ENCODE measurements at places on chromosomes 7 and 10.

DNA sequence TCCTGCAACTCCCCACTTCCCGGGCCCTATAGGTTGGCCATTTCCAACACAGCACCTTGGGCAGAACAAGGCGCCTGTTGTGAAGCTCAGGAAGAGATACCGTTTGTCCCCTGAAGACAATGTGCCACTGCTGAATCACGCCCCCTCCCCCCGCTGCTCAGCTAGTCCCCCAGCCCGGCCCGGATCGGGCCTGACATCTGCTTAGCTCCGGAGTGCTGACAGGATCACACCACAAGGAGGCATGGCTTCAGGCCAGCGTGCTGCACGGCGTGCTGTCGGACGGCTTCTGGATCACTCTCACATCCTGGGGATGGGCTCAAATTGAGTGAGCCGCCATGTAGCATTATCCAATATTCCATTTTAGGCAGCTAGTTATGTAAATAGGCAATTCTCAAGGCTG, 62.1 kb upstream of the EFCAB10 start:
- DNase-seq: no peak

DNA sequence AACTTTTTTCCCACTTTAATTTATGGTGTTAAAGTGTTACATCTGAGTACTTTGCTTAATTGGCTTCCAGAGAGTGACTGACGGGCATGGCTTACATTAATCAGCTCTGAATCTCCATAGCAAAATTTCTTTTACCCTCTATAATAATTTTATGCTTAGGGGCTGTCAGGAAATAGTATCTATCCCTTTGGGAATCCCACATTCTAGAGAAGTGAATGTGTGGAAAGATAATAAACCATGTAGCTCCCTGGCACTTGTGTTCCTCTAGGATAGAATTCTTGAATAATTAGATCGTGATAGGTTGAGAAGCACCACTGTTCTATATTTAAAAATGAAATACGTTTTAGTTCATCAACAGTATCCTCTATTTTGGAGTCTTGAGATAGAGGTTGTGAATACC, 89.6 kb downstream of the DNAJB9 start:
- no peak for DNase-seq

GRCh38 chr10:44368637-44369036, 16.3 kb downstream of the CXCL12 start:
- DNase-seq: no peak

- DNase-seq: peak; percentile 33
Observed at GRCh38 chr10:24701447-24701846, 22.2 kb downstream of the ARHGAP21 start.

DNA sequence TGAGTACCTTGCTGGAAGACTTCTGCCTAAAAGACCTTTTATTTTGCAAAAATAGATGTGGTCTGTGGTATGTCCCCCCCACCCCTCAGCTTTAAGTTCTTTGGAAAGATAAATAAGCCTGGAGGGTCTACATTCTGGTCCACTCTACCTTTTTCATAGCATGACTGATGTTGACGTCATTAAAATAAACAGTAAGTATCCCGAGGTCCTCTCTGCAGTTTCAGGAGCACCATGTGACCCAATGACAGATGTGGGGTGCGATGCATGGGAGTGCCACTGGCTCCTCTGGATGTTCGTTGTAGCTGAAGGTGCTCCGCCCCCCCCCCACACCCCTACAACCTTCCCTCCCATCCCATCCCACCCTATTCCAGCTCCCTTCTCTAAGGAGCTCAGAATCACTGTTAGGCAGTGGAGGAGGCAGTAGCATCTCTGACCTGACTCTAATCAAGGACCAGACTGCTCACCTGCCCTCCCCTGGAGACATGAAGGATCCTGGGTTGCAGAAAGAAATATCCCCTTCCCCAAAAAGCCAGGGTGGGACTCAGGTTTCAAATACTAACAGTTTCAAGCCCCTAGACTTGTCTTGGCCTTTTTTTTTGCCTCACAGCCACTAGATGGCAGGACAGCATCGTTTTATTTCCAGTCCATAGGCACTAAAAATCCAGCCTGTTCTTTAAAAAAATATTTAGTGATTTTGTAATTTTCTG, 25.1 kb downstream of the CASP7 start:
- no peak for DNase-seq

DNA sequence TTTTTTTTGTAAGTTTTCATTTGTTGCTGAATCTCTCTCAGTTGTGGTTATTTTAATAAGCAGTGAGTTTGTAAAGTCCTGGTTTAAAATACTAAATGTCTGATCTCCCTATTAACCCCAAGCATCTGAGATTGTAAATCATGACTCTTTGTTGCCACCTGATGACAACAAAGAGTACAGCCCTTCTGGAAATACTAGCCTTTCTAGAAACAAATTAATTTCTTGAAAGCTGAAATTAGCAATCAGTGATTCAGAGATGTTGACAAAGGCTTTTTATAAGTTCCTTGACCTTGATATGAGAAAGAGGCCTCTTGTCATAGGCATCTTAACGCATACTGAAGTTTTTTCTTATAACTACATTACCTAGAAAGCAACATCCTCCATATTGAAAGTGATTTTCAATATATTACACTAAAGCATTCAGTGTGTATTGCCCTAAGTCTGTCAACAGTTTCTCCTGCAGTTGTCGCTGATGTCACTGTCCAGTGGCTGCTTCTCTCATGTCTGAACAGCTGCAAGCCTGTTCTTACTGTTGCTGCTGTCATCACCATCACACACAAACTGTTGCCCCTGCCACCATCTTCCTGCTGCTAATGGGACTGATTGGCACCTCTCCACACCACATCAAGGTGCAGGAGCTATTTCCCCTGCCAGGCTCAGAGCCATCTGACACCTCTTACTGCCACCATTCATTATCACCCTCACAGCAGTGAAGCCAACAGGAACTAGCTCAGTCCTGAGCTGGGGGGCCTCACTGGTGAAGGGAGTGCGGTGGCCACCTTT, 95.1 kb upstream of the LRGUK start:
- DNase-seq: no peak

DNA sequence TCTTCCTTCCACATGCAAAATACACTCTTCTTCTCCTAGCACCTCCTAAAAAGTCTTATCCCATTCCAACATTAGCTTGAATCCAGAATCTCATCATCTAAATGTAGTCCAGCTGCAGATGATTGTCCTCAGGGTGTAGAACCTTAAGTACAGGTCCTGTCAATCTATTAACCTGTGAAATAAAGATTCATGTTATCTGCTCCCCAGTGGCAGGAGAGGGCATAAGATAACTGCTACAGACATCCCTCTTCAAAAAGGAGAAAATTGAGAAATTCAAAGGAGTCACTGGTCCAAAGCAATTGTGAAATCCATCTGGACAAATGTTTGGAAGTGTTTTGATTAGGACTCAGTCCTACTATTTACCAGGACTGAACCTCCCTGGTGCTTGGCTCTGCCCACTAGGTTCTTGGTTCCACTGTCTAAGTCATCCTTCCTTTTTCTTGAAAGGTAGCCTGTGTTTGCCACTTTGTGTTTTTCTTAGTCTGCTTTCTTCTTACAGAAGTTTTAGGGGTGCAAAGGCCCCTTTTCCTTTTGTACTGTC, 96.2 kb downstream of the ADD3 start:
- DNase-seq: no peak

DNA sequence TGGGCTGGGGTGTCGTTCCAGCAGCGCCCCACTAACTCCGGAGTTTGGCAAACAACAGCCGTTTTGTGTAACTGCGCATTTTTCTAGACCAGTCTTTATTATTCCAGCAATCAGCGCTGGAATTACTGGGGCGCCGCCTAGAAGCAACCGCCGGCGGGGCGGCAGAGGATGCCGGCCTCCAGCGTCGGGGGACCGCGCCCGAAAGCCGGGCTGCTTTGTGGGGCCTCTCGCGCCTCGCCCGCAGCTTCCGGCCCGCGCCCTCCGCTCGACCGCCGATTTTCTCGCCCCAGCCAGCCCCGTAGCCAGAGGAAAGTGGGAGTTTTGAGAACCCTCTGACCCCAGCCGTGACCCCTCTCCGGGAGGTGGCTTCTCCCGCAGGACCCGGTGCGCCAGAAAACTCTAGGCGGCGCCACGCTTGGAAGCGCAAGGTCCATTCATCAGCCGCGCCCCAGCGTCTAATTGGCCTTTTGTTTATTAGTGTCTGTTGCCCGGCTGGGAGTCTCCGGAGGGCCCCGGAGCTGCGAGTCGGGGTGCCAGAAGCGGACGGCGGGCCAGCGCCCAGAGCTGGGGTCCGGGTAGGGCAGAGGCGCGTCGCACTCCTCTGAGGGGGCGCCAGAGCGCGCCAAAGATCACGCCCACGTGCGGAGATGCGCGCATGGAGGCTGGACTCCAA, 10.7 kb downstream of the EMX2 start:
- DNase-seq: no peak

- DNase-seq: no peak
Observed at GRCh38 chr7:22563032-22563501, 63.1 kb upstream of the STEAP1B start.

DNA sequence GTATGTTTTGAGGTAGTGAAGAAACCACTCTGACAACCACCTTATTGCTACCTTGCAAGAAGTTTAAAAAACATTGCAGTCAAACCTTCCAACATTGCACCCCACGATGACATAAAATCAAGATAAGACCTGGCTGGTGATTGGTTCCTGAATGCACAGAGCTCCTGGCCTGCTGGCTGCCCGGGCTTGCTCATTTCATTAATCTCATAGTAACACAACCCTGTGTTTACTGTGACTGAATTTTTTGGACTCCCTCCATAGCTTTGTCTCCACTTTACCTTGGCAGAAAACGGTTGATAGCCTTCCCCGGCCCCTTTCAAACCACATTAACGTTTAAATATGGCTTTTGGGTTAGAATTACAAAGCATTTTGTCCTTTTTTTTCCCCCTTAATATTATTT, 27.5 kb downstream of the VWA2 start:
- DNase-seq: no peak

DNA sequence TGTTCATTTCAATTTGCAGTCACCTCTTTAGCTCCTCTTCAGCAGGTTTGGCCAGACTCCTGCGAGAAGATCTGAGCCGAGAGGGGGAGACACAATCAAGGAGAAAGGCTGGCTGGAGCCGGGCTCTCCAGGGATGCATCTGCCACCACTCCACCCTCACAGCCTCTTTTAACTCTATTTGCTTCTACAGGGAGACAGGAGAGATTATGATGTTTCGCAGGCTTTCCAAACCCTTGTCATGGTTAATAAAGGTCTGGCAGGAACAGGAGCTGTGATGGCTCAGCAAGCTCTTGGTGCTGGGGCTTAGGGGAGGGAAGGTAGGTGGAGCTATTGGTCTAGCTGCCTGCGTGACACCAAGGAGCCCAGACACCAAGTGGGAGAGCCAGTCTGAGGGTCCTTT, 448.1 kb upstream of the PODXL start:
- no peak for DNase-seq

GRCh38 chr10:35058134-35058533, 32.0 kb downstream of the CUL2 start:
- DNase-seq: peak; percentile 36

- no peak for DNase-seq
Observed at GRCh38 chr7:130334274-130334673, 10.3 kb upstream of the CPA5 start.

- DNase-seq: no peak
Observed at GRCh38 chr7:1645476-1645875, 24.6 kb upstream of the ELFN1 start.

GRCh38 chr10:29811751-29812427, 177.1 kb upstream of the SVIL start:
- DNase-seq: no peak

GRCh38 chr7:132548489-132549078, 27.7 kb downstream of the PLXNA4 start:
- no peak for DNase-seq

DNA sequence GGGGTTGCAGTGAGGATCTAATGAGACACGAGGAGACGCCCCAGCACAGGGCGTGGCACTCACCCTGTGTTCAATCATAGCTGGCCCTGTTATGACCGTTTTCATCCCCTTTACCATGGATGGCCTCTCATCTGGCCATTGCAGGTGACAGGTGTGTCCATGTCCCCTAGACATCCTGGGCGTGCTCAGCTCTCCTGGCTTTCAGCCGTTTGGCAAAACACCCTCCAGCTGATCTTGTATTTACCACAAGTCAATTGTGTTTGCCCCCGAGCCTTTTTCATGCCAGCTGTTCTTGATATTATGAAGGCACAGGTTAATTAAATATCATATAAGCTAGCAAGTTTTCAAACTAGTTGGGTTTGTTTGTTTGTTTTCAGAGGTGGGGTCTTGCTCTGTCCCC, 97.1 kb downstream of the CHST15 start:
- no peak for DNase-seq

GRCh38 chr7:43476896-43477295, 106.0 kb upstream of the STK17A start:
- DNase-seq: no peak

DNA sequence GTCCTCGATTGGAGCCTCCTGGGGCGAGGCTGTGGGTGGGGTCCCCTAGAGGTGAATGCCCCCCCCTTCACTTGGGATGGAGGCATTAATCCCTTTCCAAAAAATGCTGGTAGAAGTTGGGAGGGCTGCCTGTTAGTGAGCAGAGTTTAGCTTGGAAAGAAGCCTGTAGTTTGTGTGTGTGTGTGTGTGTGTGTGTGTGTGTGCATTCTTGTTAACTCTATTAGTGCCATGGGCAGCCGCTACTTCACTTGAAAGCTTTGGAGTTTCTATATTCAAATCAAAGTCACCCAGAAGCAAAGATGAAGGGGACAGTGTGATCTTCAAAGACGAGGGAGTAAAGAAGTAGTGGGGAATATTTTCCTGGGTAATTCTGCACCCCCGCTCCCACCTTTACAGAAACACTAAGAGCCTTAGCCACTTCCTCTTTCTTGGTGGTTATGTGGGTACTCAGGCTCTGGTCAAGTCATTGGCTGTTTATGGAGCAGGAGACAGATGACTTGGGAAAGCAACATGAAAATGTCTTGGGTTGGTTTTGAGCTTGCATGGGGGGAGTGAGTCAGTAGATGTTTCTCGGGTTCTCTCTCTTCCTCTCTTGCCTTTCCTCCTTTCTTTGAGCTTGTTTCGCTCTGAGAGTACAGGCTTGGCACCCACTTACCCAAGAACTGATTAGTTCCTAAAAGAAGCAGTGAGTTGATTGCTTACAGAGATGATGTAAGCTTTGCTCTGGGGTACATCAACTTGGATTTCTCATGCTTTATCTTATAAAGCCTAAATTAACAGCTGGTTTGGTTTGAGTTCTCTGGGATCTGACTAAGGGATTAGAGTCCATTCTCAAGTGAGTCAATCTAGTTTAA, 35.9 kb downstream of the TCF7L2 start:
- no peak for DNase-seq

GRCh38 chr7:15199482-15199881, 296.9 kb upstream of the DGKB start:
- no peak for DNase-seq

DNA sequence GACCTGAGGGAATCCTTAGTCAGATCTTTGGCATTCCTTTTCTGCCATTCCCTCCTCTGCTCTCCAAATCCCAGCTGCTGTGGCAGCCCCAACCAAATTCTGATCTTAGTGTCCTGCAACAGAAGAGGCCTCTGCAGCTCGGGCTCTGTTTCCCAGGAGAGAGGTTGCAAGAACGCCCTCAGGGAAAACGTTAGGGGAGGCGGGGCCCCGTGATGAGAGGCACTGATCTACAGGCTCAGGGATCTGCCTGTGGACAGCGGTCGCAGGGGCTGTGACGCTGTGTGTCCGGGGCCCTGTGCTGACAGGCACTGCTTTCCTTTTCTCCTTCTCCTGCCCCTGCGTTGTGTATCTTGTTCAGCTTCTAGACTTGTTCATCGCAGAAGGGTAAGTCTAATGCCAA, 57.3 kb upstream of the DPYSL4 start:
- DNase-seq: no peak
